Mesangial cell (primary cell): ENCODE measurements at places on chromosomes 16 and 17. TPM values are rescaled to one million over a fixed set of nuclear protein-coding genes. Genes with fewer than 3 reads are reported as not detected.

The GP1BA gene
- not detected in 2 replicates for total RNA-seq

The KRTAP4-11 gene
- not detected in 2 replicates for total RNA-seq

The ODAD4 gene
- 1.0 and 1.1 TPM in 2 replicates for total RNA-seq

The MT1G gene
- 93.4 TPM in 1 of 2 replicates, not detected in the other for total RNA-seq

The MSRB1 gene
- total RNA-seq: 20.5 and 27.7 TPM in 2 replicates

The CA4 gene
- 0.25 TPM in 1 of 2 replicates, not detected in the other for total RNA-seq

The OXLD1 gene
- total RNA-seq: 45.1 and 69.1 TPM in 2 replicates

The RHOT2 gene
- 72.5 and 93.6 TPM in 2 replicates for total RNA-seq

The WSCD1 gene
- 13.4 and 17.4 TPM in 2 replicates for total RNA-seq

The FAM171A2 gene
- 11.4 and 17.0 TPM in 2 replicates for total RNA-seq

The NARF gene
- 30.5 and 34.0 TPM in 2 replicates for total RNA-seq

The PLXDC1 gene
- total RNA-seq: 0.16 and 0.38 TPM in 2 replicates

The OTOA gene
- under 0.01 TPM in 1 of 2 replicates, not detected in the other for total RNA-seq

The TAC4 gene
- not detected in 2 replicates for total RNA-seq

The TMEM100 gene
- 0.13 TPM in 1 of 2 replicates, not detected in the other for total RNA-seq

The CDK3 gene
- total RNA-seq: 2.4 and 2.9 TPM in 2 replicates

The MYH8 gene
- total RNA-seq: not detected in 2 replicates

The TEN1 gene
- total RNA-seq: 23.0 and 36.8 TPM in 2 replicates

The LRRC46 gene
- 0.16 TPM in 1 of 2 replicates, not detected in the other for total RNA-seq

The FKBP10 gene
- total RNA-seq: 175 and 310 TPM in 2 replicates

The CTRB1 gene
- total RNA-seq: not detected in 2 replicates

The BMERB1 gene
- total RNA-seq: 14.0 and 28.6 TPM in 2 replicates

The ENPP7 gene
- not detected in 2 replicates for total RNA-seq

The SLFN11 gene
- 1.0 and 2.4 TPM in 2 replicates for total RNA-seq

The ZP2 gene
- not detected in 2 replicates for total RNA-seq

The ITGA2B gene
- total RNA-seq: 0.13 and 0.16 TPM in 2 replicates

The FOXJ1 gene
- total RNA-seq: 0.81 and 5.8 TPM in 2 replicates

The SLC22A31 gene
- total RNA-seq: 0.13 and 0.33 TPM in 2 replicates

The CD300A gene
- not detected in 2 replicates for total RNA-seq

The SMTNL2 gene
- 0.33 and 16.9 TPM in 2 replicates for total RNA-seq

The ABCC3 gene
- total RNA-seq: 10.4 and 61.5 TPM in 2 replicates

The ZNF319 gene
- 7.2 and 11.7 TPM in 2 replicates for total RNA-seq

The KRTAP9-2 gene
- not detected in 2 replicates for total RNA-seq

The ATXN7L3 gene
- total RNA-seq: 41.6 and 49.2 TPM in 2 replicates
